B cell (primary cell): ENCODE measurements at places on chromosomes 3 and 15. TPM values are rescaled to one million over a fixed set of nuclear protein-coding genes. Genes with fewer than 3 reads are reported as not detected.

DNA sequence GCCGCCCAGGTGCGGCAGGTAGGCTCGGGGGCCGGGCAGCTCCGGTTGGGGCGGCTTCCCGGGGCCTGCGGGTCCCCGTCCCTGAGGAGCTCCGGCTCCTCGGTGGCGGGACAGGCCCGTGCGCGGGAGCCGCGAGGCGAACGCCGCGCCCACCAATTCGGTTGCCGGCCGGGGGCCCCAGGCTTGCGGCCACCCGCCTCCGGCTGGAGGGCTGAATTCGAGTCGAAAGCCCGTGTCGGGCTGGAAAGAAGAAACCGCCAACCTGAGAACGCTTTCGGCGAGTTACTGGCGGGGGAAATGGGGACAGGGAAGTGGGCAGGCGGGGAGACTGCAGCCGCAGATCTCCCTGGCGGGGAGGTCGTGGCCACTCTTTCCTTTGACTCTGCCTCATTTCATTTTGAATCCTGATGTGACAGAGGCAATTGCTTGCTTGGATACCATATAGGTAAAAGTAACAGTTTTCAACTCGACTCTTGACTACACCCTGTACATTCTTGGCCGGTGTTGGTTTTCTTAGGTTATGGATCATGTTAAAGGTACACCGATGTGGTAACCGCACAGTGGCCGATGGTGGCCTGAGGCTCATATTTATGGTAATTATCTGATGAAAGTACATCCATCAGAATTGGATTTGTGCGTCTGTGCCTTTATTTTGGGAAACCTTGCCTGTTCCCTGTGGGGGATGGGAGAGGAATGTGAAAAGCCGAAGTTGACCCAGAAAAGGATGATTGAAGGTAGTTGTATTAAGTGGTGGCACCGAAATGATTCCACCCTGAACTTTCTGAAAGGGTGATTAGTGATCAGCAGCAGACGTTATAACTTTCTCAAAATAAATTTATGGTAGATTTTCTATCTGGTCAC is 1.7 kb downstream of the B3GNT5 start:
- peak; percentile 51 for DNase-seq

DNA sequence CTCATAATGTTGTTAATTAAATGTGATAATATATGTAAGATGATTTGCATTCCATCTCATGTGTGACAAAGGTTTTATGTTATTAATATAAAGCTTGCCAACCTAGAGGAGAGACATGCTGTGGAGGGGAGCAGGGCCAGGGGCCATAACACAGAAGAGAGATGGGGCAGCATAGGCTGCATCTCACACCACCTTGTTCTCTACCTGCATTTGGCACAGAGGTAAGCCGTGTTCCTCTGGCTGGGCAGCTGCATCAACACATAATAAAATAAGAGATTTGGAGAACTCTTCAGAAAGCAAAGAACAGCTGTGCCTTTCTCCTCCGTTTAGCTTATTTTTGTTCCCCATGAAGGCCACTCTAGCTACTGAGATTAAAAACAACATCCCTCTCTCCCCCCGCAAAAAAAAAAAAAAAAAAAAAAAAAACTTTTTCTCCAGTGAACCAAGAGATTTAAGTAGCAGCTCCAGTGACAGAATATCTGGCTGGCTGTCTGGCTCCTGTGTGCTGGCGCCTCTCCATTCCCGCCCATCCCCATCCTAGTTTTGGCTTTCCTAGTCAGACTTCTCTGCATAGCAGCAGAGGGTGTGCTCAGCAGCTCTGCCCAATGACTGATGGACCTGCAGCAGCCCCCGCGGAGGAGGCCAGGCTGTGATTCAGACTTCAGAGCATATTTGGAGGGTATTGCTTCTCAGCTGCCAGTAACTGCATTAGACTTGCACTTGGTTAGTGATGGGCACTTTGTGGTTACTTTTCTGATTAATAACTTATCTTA is 52.2 kb upstream of the STXBP5L start:
- DNase-seq = no peak

DNA sequence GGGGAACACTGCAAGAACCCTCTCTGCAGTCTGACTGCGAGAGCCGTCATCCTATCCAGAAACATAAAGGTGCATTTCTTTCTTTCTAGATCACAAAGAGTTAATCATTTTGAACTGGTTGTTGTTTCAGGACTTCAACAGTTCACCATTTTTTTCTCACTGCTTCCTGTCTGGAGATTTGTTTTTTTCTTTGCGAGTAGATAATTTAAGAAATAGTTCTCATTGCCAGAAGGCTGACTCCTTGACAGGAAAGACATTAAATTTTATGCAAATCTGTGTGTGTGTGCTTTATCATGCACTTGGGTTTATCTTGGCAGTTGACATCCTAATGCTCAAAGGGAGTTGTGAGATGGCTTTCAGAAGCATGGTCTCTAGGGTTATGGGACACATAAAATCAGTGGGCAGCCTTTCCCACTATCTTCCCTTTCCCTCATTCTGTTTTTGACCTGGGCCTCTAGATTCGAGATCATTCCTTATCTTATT is 123.5 kb upstream of the TBL1XR1 start:
- peak; percentile 48 for DNase-seq

The CLDN16 gene
- polyA plus RNA-seq = not detected in 2 replicates

The C3orf20 gene
- 0.12 TPM in 1 of 2 replicates, not detected in the other for polyA plus RNA-seq

DNA sequence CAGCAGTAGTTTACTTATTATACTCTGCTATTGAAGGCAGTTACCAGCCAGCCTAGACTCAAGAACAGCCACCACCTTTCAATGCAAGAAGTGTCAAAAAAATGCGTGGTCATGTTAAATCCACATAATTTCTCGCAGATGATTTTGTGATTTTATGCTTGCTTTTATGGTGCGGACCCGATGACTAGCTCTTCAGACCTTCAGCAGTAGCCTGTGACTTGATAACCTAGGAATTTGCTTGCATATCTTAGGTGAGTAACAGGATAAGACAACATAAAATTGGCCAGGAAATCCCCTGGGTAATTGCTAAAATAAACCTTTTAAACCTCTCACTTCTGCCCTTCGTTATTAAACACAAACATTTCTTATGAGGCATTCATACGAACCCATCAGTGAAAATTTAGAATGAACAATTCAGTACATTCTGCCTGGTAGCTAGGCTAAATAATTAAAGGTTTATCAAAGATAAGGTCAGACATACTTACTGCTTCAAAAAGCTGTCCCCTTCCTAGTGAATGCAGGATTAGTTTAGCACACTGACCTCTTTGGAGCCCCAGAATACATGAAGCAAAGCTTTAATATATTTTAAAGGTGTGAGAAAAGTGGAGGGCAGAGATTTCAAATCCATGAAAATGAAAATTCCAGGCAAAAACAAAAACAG is 798.8 kb downstream of the OTOL1 start:
- no peak for DNase-seq

The SEMA6D gene
- not detected in 2 replicates for polyA plus RNA-seq

The KY gene
- not detected in 2 replicates for polyA plus RNA-seq

GRCh38 chr3:87082796-87083440 is 92.0 kb upstream of the VGLL3 start:
- no peak for DNase-seq

DNA sequence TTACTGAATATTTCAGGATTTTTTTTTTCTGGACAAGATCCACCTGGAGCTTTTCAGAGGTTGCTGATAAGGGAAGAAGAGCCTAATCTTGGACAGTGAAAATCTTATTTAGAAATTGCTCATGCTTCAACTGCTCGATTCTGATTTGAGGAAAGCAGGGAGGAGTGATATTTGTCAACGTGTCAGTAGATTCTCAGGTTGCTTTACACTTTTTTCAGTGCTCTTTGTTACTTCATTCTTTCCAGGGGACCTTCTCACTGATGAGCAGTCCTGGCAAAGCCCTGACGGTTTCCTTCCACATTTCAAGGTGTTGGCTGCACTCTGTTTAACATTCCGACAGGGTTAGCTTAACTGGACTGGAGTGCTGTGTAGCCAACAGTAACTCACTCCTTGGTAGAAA is 24.1 kb upstream of the RARB start:
- no peak for DNase-seq

DNA sequence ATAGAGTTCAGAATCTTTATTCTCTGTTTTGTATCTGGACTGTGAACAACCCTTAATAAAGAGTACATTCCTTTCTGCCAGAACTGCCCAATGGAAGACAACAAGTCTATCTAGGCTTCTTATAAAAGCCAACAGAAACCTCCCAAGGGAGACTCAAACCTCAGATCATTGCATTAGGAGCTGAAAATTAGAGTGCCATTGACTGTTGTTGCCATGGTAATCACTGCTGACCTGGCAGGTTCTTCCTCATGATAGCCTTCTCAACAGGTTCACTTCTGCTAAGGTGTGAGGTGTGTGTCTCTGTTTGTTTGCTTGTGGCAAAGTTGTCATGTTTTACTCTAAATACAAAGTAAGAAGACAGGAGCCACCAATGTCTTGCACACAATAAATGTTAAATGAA is 79.2 kb downstream of the TMEM108 start:
- no peak for DNase-seq

- no peak for DNase-seq
Measured at GRCh38 chr3:192373586-192373985, 353.8 kb downstream of the FGF12 start.

GRCh38 chr15:99487337-99487730 is 78.5 kb upstream of the MEF2A start:
- no peak for DNase-seq

DNA sequence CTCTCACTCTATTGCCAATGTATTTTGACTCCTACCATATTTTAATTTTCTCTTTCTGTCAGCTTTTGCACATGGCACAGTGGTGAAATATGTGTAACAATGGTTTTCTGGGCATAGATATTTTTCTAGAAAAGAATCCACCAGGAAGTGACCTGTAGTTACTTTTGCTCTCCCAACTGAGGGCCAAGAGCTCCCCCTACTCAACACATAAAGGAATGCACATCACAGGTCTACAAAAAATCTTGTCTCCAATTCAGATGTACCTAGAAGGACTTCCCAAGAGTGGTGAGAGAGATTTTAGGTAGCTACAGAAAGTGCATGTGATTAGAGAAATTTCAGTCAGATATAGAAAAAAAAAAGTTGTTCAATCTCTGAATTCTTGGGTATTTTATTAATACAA is 15.6 kb downstream of the CPA3 start:
- no peak for DNase-seq

DNA sequence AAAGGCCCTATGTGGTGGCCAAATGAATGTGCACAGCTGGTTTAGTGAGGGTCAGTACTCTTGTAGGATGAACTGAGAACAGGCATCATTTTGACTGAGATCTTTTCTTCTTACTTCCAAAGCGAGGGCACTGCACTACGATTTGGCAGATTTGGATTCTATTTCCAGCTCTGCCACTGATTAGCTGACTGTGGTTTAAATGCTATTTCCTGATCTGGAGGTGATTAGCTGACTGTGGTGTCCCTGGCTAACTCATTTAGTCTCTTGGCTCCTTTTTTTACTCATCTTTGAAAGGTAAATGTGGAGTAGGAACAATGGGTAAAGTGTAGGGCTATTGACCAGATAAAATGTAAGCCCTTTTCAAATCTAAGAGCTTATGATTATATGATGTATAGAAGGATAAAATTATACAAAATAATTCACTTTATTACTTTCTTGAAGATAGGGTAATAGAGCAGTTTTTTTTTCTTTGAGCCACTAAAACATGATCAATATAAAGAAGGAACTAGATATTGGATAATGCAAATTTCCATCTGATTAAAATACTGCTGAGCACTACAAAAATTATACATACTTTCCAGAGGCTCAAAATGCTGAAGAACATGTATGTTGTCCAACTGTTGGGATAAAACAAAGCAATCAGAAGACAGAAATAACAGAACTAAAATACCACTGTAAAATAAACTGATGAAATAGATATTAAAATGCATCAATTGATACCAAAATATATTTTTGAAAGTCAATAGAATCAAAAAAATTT is 39.7 kb upstream of the PLOD2 start:
- no peak for DNase-seq

- DNase-seq = no peak
Measured at GRCh38 chr3:108428586-108428985, 81.8 kb downstream of the MYH15 start.

DNA sequence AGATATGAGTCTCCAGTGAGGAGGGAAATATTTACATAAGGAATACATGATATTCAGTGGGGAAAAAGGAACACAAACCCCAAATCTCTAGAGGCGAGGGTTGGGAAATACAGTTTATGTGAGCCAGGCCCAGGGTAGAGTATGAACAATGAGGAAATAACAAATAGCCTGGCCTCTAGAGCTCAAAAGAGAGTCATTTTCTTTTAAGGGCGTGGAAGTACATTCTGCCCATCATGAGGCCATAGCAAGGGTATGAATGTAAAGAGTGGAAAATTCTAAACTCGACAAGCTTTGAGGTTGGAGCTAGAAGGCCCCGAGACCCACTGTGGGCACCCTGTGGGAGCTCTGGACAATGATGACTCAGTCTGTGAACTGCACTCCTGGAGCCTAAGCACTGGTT is 27.8 kb upstream of the IGF2BP2 start:
- DNase-seq = no peak

DNA sequence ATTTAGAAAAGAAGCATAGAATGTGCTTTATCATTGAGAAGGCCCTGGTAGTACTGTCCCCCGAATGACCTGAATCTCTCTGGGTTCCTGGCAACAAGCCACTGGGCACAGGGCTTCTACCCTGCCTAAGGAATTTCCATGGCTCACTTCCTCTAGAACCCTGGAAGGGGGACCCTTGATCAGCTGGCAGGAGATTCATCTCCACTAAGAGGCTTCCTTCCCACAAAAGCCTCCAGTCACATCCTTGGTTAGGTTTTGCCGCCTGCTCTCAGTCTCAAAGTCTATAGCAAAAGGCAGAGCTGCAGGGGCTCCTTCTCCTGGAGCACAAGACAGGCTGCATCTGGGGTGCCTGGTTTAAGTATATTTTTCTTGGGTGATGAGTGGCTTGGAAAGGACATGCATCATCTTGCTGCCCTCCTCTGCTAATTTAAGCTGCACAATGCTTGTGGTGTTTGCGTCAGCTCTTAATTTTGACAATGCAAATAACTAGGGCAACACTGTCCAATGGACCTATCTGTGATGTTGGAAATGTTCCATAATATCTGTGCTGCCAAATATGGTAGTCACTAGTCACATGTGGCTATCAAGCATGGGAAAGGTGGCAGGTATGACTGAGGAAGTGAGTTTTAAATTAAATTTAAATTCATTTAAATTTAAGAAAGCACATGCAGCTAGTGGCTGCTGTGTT is 33.4 kb upstream of the RARRES1 start:
- DNase-seq = no peak

GRCh38 chr3:149473357-149474249 is 894 bp upstream of the TM4SF4 start:
- DNase-seq = no peak

GRCh38 chr15:63514531-63514943 is 10.1 kb downstream of the USP3 start:
- DNase-seq = no peak

GRCh38 chr15:60370105-60370868 is 27.5 kb downstream of the ANXA2 start:
- no peak for DNase-seq

DNA sequence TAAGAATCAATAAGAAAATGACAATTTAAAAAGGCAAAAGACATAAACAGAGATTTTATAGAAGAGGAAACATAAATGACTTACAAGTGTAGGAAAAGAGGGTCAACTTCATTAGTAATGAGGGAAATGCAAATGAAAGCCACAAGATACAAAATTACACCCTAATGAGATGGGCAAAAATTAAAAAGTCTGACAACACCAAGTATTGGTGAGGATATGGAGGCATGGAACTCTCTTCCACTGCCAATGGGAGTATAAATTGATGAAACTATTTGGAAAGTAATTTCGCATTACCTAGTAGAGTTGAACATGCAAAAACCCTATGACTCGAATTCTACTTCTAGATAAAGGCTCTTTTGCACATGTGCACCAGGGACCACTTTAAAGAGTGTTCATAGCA is 28.2 kb upstream of the ITGA11 start:
- DNase-seq = no peak
